SK-N-DZ (cell line): ENCODE measurements at places on chromosomes 5 and 9.

DNA sequence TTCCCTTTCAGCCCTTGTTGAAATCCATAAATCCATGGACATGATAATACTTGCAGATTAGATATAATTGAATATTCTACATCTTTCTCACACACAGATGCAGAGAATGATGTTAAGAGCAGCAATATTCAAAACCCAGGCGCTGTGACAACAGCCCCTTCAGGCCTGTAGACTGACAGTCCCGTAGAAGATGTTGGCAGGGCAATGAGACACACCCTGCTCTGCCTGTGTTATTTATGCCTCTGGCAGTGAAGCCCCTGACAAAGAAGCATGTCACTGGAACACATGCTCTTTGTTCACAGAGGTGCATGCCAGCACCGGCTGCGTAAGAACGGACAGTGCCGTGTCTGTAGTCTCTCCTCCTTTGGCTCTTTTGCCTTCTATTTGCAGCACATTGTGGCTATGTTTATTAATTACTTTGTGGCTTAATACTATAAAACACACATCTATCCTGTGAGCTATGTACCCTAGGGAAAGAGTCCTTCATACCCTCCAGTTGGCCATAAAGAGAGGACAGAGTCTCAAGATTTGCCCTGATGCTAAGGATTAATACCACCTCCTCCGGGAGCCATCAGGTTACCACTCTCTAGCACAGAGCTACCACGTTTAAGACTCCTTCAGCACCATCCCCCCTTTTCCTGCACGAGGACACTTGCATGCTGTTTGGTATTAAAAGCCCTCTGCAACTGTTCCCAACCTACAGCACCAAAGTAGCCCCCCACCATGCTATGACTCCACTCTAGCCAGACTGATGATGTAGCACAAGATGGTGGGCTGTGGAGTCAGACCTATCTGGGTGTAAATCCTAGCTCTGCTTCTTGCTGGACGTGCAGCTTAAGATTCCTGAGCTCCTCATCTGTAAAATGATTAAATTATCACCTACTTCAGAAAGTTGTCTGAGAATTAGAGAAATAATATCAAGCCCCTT lies 2.0 kb upstream of the ANP32B start:
- peak; percentile 50 for DNase-seq

DNA sequence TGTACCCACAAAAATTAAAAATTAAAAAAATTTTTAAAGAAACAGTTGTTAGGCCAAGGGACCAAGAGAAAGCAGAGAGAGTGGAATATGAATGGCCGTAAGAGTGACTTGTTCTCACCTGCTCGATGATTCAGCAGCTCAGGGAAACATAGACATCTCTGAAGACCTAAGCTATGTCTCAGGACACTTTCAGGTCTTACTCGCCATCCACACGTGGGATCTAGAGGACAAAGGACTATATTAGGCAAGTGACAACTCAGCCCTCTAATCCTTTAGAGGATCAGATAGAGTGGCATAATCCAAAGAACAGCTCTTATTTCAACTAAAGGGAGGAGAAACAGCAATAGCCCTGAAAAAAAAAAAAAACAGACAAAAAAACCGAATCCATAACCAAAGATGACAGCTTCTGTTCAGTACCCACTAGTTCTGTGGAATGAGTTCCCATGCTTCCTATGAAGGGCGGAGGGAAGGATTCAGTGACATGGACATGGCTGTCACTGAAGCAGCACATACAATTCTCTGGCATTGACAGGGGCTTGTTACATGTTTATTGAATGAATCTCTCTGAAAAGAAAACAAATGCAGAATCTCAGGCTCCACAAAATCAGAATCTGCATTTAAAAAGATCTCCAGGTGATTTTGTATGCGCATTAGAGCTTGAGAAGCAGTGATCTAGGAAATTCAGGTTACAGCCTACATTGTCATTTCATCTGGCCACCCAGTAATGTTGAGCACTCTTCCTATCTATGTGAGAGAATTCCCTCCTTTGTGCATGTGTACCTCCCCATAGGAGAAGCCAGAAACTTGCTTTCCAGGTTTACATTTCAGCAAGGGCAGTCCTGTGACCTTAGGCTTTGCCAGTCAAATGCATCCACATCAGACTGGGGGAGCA lies 96.0 kb downstream of the KIAA1958 start:
- DNase-seq: no peak

DNA sequence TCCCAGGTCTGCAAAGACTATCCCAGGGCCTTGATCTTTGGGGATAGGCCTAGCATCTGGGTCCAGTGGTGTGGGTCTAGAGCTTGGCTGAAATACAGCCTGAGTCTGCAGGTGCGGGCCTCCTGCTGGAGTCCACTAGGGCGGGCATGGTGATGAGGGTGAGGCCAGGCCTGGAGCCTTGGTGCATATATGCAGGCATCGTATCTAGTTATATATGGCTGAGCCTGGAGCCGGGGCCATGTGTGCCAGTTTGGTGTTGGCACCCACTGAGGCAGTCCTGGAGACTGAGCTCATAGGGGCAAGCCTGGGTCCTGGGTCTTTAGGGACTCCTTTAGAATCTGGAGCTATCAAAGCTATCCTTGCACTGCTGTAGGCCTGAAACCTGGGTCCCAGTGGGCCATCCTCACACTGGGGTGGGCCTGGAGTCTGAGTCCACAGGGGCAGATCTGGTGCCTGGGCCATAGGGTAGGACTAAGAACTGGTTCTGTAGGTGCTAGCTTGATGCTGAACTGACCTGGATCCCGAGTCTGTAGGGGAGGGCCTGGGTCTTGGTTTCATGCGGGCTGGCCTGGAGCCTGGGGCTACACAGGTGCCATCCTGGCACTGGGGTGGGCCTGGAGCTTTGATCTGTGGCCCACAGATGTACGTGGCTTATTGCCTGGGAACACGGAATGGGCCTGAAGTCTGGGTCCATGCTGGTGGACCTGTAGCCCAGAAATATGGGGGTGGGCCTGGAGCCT lies 346.5 kb upstream of the MEF2C start:
- no peak for DNase-seq

GRCh38 chr9:34443976-34444375 lies 14.4 kb downstream of the FAM219A start:
- DNase-seq: no peak

DNA sequence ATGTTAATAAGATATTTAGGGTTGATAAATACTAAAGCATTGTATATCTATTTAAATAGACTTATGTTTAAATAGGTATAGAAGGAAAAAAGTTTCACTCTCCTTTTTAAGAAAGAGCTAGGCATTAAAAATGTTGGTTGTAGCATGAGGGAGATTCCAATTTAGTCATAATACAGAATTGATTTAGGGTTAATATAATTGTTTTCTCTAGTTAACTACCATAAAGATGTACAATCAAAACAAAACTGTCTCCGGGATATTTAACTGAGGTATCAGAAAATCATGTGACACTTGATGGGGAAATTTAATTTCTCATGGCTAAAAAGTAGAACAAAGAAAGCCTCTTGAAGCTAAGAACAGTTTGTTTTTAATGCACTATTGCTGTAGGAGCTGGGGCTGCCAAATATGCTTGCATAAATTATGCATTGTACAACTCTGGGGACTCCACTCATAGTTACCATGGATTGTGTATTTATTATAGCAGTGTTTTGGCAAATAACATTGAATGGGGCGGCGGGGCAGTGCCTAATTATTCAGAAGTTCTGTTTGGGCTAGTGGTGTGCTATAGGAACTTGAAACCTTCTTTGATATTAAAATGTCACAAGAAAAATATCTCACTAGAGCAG lies 44.2 kb downstream of the SMC2 start:
- no peak for DNase-seq

DNA sequence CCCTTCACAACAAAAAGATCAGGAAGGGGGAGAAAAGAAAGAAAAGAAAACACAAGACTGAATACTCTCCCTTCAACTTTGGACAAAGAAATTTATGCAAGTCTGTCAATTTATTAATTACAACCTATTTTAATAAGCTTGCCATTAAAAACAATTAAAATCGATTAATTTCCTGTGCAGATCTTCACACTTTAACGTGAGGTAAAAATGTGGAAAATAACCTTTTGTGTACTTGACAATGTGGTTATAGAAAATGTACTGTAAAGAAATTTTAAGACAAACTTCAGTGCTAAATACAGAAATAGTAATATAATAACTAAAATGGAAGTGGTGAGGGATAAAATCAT lies 2.7 kb upstream of the MLLT3 start:
- no peak for DNase-seq

GRCh38 chr9:27404661-27405060 lies 107.7 kb upstream of the EQTN start:
- no peak for DNase-seq

- no peak for DNase-seq
Measured at GRCh38 chr5:180046656-180047055, 24.9 kb downstream of the RNF130 start.

DNA sequence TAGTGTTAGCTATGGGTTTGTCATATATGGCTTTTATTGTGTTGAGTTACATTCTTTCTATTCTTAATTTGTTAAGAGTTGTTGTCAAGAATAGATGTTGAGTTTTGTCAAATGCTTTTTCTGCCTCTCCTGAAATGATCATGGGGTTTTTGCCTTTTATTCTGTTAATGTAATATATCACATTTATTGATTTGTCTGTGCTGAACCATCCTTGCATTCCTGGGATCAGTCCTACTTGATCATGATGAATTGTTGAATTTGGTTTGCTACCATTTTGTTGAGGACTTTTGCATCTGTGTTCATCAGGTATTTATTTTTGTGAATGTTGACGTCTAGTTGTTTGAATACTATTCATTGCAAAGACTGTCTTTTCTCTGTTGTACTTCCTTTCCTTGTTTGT lies 23.9 kb downstream of the RIC1 start:
- DNase-seq: no peak

DNA sequence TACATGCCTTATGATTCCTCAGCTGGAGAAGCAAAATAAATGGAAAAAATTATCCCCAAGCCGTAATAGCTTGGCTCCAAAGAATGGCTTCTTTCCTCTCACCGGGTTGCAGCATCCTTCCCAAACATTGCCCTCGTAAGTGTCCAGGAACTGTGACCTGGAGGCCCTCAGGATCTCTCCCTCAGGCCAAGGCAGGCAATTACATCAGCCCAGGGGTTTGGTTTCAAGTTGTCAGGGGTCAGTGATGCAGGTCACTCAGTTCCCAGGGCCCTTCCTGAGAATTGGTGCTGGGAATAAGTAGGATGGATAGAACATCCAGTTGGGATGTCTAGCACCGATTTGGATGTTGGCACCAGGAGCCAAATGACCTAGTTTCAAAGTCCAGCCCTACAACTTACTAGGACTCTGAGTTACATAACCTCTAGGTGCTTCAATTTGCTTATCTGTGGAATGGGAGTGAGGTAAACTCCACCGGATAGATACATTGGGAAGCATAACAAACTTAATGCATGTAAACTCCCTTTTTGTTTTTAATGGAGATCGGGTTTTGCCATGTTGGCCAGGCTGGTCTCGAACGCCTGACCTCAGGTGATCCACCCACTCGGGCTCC lies 133.5 kb upstream of the DAP start:
- DNase-seq: no peak

DNA sequence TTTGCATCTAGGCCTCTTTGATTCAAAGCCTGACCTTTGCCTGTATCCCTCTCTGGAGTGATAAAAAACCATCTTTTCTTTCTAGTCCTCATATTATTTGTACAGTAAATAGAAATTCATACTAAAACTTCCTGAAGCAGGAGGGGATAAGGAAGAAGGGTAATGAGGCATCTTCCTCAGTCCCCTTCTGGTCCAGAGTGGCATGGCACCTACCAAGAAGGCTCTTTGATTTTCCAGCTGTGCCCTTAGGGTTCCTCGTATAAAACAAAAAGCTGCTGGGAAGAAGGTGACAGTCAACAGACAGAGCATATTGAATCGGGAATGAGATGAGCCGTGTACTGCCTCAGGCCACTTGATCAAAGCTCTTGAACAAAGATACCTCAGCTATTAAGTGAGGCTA lies 71.9 kb upstream of the SPDL1 start:
- DNase-seq: no peak

DNA sequence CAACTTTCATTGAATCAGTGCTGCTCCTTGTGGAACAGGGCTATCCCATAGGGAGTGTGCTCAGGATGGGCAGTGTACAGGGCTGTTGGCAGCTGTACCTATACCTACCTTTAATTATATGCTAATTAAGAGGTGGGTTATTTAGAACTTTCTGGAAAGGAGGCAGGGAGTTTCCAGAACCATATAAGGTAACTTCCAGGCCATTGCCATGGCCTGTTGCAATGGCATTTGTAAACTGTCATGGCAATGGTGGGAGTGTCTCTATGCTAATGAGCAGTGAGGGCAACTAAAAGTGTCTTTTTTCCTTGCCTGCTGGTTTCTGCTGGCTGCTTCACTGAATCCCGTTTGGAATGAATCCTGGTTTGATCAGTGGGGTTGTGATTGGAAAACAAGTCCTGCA lies 2.3 kb upstream of the ARHGAP26 start:
- no peak for DNase-seq

DNA sequence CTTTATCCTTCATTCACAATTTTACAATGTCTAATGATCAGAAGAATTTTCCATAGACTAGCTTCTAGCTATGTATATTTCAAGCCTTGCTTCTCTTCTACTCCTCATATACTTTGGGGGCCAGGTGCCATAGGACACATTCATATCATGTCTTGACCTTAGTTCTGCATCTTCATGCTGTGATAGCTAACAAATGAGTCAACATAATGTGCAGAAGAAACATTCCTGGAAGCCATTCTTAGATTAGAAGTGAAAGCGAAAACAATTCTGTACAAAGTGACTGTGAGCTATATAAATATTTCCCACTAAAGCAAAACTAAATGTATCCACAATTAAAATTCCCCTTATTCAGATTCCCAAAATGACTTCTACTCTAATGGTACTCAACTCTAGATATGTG lies 320.2 kb upstream of the NREP start:
- DNase-seq: no peak

GRCh38 chr5:8253376-8253775 lies 384.4 kb downstream of the MTRR start:
- no peak for DNase-seq

GRCh38 chr9:126301985-126302603 lies 24.5 kb upstream of the MVB12B start:
- DNase-seq: peak; percentile 71

GRCh38 chr9:107484117-107484723 lies 5.3 kb downstream of the KLF4 start:
- DNase-seq: peak; percentile 24

- no peak for DNase-seq
Measured at GRCh38 chr5:158807-159447, 32.4 kb upstream of the LRRC14B start.

DNA sequence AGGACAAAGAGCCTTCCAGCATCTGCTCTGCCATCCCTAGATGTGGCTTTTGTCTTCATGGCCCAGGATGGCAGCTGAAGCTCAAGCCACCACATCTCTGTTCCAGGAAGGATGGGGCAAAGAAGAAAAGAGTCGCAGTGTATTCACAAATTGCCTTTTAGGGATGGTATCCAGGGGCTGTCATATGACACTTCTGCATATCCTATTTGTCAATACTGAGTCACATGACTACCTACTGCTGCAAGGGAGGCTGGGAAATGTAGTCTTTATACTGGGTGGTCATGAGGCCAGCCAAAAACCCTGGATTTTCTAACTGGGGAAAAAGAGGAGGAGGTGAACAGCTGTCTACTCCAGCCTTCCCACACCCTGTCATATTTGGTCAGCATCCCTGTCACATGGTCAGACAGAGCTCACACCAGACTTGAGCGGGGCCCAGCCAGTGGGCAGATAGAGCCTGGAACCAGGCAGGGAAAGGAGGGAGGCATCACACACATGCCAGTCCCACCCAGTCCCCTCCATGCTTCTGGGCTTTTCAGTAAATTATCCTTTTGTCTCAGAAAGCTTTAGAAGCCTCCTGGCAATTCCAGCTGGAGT lies 52.0 kb downstream of the OLFM1 start:
- no peak for DNase-seq

GRCh38 chr9:27261517-27262211 lies 35.3 kb downstream of the EQTN start:
- DNase-seq: no peak

- peak; percentile 55 for DNase-seq
Measured at GRCh38 chr5:123610665-123611405, 98.9 kb downstream of the CSNK1G3 start.
